Neural progenitor cell (in vitro differentiated cells): ENCODE measurements at places on chromosomes 16 and 17.

DNA sequence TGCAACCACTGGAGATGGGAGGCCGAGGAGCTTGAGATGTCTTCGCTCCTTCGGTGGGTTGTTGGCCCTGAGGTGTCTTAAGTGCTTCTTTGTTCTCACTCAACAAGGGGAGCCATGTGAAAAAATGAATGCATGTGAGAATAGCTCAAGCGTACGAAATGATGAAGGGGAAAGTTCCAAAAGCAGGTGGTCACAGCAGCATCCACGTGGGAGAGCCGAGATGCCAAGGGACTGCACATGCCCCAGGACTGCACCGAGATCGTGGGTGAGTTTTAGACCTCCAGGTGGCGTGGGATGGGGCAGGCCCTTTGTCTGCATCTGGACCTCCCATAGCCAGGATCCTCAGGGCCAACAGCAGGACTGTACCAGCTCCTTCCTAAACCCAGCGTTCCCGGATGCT lies 8.1 kb downstream of the SLC38A8 start:
- DNase-seq = no peak

DNA sequence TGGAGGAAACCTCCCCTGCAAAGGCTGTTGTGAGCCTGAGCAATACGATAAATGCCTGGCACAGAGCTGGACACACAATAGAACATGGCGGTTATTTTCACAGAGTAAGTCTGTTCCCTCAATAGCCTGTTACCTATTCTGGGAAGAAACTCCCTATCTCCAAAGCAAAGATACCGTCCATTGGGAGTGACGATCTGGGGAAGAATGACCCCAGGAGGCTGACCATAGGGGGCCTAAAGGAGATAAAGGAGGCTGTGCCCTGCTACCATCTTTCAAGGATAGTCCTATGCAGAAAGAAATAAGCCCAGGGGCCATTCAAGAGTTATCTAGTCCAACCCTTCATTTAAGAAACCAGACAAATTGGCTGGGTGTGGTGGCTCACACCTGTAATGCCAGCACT lies 4.1 kb upstream of the AXIN2 start:
- no peak for DNase-seq

DNA sequence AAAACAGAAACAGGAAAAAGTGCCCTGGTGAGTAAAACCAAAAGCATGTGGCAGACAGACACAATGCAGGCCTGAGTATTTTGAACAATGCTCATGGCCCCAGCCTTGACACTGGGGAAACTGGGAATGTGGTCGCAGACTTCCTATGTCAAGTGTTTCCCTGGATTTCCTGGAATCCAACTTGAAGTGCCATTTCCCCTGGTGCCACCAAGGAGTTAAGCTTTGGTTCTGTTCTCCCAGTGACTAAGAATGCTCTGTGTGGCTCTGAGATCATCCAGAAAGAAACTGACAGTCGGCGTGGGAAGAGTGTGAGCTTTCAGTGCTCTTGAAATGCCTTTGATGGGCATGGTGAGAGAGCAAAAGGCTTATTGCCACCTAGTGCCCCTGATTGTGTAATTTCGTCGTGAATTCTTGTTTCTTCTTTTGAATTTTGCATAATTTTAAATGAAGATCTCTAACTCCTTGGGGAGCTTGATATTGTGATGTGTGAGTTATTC lies 96.0 kb downstream of the YPEL2 start:
- no peak for DNase-seq

- DNase-seq = no peak
These were observed 14.4 kb upstream of the GNG13 start for GRCh38 chr16:814974-815373.

- DNase-seq = peak; percentile 52
These were observed 12.0 kb downstream of the TBC1D24 start for GRCh38 chr16:2486645-2487516.

DNA sequence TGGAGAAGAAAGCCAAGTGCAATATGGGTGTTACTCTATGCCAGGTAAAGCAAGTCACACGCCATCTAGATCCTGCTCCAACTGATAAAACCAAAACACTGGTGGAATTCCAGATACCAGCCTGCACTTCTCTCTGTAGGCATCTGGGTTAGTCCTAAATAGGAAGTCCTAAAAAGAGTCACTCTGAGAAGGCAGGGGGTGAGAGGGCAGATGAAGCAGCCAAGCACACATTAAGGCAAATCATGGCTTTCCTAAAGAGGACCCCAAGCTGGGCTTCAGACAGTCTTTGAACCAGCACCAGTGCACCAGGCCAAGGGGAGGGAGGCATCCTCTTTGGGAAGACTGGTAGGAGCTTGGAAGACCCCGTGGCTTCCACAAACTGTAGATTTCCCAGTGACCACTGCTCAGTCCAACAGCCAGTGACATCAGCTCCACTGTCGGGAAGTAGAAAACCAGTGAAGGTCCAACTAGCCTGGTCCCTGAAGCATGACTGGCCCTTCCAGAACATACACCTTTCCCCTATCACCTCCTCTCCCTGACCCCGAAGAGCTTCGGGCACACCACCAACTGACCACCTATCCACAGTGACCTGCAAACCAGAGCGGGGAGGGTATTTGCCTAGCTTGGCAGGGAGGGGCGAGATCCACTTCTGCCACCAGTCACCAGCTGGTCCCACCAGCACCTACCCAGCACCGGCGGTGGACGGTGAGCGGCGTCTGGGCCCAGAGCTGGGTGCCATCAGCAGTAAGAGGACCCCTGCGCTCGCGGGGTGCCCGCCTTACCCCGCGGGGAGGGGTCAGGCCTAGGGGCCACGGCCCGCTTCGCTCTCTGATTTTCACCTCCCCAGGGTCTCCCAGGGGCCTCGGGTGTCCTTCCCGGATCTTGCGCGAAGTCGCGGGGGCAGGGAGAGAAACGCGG lies 1.0 kb downstream of the LITAF start:
- no peak for DNase-seq

DNA sequence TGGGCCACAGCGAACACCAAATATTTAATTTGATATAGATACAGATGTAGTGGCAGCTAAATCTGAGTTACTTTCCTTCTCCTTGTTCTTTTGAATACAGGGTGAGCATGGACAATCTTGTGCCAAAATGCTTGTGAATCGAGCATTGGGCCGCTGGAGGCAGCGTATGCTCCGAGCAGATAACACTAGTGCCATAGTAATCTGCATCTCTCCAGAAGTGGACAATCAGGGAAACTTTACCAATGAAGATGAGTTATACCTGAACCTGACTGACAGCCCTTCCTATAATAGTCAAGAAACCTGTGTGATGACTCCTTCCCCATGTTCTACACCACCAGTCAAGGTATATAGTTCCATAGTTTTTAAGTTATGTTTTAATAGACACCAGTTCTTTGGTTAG lies 21.2 kb upstream of the BCAS3 start:
- DNase-seq = no peak

DNA sequence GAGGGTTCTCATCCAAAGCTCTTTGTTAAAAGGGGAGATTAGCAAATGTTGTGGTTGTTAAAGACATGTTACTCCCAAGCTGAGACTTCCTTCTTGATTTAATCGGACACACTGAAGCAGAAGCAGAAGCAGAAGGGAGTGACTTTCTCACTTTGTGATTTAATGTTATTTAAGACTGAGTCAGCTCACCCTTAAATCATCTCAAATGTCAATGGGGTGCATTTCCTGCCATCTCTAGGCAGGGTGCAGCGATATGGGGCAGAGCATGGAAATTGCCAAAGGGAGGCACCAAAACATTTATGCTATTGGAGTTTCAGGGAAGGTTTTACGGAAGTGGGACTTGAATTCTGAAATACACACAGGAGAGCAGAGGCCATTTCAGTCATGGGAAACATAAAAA lies 283.6 kb downstream of the ABCC12 start:
- DNase-seq = no peak

DNA sequence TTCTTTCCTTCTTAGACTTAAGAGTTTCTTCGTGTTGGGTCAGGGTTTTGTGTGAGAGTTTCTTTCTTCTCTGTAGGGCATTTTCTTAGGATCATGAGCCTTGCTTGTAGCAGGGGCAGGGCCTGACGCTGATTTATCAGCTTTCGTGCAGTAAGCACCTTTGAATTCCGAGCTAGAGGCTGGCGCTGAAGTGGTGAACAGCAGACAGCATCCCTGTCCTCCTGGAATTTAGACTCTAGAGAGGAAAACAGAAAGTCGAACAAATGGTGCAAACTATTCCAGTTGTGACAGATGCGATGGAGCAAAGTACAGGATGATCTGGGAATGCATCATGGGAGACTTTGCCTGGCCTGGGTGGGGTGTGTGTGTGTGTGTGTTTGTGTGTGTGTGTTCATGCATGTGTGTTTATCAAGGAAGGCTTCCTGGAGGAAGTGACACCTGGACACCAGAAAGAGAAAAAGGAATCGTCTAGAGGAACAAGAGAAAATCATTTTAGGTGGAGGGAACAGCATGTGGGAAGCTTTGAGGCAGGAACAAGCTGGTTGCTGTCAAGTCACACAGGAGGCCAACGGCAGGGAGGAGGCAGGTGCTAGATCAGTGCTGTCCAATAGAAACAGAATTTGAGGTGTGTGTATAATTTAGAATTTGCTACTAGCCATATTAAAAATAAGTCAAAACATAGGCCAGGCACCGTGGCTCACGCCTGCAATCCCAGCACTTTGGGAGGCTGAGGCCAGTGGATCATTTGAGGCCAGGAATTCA lies 60.2 kb downstream of the WWP2 start:
- DNase-seq = no peak

GRCh38 chr16:89198417-89199240 lies 1.7 kb downstream of the SLC22A31 start:
- DNase-seq = no peak

- DNase-seq = no peak
These were observed 5.2 kb downstream of the SLFN11 start for GRCh38 chr17:35368081-35368830.

DNA sequence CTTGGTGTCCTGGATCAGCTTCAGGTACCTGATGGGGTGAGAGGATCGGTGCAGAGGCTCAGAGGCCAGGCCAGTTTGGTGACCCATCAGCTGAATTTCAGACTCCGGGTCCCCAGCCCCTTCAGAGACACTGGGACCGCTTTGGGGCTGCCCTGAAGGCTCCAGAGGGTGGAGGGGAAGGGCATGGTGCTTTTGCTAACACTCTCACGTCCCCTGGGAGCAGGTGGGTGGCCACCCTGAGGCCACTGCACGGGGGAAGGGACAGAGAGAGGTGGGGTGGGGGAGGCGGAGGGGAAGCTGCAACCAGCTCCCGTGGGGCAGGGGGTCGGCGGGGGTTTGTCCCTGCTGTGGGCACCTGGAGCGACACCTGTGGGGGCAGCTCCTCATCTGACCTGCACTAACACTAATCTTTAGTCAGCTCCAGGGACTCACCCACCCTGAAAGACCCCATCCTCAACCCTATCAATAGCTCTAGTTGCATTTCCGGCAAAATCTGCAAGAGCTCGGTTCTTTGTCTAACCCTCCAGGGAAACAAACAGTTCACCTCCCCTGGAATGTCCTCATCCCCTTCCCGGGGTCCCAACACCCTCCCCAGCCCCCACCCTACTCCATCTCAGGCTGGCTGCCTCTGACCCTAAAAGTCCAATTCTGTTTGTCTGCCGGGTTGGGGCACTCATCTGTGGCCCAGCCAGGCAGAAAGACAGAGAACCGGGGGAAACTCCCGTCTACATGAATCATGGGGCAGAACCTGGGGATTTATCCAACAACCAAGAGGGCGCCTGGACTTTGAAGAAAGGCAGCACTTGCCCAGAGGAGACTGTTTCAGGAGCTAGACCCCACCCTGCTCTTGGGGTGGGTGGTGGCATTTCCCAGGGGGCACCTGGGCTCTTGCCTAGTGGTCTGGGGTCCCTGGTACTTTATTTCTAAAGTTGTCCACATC lies 91.9 kb upstream of the CBX4 start:
- DNase-seq = peak; percentile 46

DNA sequence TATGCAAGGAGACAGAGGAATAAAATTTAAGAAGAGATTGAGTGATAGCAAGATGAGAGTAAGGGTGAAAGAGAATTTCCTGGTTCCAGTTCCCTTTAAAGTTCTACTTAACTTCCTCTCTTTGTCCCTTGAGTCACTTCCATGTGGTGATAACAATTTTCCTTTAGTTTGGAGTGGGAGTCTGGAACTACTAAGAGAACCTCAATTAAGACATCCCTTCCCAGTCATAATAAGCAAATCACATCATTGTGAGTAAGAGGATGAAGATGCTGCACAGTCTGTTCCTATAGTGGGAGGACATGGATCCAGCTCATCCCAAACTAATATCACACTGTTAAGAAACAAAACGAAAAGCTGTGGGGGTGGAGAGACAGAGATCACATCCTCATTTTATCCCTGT lies 24.4 kb downstream of the TBX21 start:
- no peak for DNase-seq

DNA sequence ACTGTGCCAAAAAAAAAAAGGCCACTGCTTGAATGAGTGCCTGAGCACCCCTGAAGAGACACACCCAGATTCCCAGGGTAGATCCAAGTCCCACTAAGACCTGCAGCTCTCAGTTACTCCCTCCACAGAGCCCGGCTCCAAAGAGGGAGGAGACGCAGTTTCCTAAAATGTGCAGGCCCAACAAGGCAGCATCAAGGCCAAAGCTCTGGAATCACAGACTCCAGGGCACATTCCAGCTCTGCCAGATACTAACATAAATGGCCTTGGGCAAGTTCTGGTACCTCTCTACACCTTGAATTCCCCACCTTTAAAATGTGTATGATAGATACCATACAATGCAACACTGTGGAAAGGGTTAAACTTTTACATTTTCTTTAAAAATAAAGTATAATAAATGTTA lies 57.0 kb downstream of the GAS7 start:
- no peak for DNase-seq
